ENCODE measurements at places on chromosomes 4 and X.

DNA sequence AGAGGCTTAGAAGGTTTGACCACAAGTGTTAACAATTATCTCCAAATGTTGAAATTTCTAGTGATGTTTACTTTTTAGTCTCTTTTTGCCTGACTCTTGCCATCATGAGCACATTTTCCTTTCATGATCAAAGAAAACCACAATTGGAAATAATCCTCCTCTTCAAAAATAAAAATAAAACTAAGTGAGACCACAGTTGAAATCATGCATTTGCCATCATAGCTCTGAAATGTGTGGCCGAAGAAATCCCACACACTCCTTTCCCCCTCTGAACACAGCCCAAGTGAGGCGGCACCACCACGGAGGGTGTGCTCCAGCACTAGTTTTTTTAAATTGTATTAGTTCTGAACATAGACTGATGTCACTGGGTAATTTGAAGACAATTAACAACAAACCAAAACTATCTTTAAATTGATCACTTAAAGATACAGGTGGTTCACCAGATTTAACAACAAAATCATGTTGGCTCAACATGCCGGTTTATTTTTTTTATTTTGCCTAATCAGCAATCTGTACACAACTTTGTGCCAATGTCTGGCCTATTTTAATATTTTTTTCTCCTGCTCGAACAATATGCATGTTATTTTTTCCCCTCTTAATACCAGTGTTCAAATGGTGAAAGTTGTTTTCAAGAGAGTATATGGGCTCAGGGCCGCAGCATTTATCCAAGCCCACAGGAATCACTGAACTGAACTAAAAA lies 17.6 kb downstream of the APBB2 start:
- peak; percentile 38 for DNase-seq

DNA sequence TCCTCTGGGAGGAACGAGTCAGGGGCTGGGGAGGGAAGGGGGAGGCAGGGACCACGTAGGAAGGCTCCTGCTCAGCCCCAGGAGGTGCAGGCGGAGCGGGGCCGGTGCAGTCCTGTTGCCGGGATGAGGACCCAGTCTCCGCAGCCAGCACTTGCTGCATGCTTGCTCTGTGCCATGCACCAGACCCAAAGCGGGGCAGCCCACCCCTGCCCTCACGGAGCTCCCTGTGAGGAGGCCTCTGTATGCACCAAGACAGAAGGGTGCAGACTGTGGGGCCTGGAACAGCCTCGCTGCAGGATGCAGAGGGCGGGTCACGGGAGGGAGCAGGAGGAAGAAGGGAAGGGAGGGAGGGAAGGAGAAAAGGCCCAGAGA lies 61.9 kb downstream of the ABLIM2 start:
- DNase-seq: no peak

GRCh38 chr4:185011408-185011807 lies 6.9 kb upstream of the HELT start:
- DNase-seq: no peak

- peak; percentile 48 for DNase-seq
Observed at GRCh38 chr4:111639120-111639690, 506.0 kb upstream of the FAM241A start.

DNA sequence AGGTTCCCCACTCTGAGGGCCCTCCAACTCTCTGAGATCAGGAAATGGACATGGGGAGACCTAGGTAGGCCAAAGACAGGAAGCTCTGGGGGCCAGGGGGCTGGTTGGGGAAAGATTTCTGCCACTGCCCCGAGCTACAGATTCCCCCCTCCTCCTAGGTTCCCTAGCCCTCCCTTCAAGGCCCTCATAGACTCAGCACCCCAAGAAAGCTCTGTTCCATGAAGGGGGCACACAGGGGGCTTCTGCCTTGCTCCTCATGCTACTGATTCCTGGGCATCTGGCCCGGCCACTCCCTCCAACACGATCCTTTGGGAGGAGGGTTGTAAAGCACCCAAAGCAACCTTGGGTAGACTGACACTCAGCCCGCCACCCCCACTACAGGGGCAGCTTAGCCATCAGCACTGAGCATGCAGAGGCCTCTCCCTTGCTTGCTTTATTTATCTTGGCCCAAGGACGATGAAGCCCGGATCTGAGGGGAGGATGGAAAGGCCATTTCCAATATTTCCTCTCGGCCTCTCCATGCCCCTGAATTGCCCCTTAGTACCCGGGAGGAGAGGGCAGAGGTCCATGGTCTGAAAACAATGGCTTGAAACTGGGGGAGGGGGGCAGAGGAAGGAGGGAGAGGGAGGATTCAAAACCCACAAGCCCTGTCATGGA lies 146.7 kb downstream of the PJA1 start:
- DNase-seq: no peak

Data from fibroblast of skin of abdomen (primary cell).